C1 segment of cervical spinal cord (tissue), 14 donors: ENCODE measurements at places on chromosomes 7 and 10.

GRCh38 chr7:108127461-108127860 is 2.7 kb downstream of the LAMB4 start:
- DNase-seq = no peak

GRCh38 chr7:114921631-114922025 is 266 bp upstream of the MDFIC start:
- no peak for DNase-seq

- DNase-seq = no peak
These were observed 425.9 kb downstream of the LRMDA start for GRCh38 chr10:75857269-75857846.

DNA sequence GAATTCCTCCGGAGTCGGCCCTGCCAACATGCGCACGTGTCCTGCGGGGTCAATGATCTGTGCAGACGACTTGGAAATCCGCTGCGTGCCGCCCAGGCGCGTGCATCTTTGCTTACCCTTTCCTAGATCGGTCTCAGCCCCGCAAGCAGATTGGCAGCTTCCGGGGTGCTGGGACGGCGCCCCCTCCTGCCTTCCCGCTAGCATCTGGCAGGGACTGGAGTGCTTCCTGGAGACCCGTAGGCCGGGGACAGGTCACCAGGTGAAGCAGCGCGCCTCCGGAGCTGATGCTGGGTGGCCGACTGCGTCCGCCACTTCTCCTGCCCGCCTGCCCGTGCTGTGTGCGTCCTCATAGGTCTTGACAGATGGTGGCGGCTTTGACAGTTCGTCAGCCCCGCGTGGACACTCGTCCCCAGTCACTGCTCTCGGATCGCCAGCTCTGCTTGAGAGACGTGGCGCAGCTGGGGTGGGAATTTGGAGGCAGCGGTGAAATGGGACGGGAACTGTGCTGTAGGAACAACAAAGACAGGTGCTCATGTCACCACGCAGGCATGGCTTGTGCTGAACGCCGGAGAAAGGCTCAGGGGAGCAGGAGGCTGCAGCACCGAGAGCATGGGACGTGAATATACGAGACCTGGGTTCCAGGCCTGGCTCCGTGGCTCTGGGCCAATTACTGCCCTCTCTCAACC is 21.9 kb upstream of the KCNK18 start:
- peak; percentile 7 for DNase-seq

GRCh38 chr7:123639631-123640030 is 16.0 kb upstream of the LMOD2 start:
- DNase-seq = no peak

- no peak for DNase-seq
These were observed 153.0 kb upstream of the RHOBTB1 start for GRCh38 chr10:61097026-61097425.

GRCh38 chr10:42939237-42939636 is 137.6 kb upstream of the RET start:
- no peak for DNase-seq

DNA sequence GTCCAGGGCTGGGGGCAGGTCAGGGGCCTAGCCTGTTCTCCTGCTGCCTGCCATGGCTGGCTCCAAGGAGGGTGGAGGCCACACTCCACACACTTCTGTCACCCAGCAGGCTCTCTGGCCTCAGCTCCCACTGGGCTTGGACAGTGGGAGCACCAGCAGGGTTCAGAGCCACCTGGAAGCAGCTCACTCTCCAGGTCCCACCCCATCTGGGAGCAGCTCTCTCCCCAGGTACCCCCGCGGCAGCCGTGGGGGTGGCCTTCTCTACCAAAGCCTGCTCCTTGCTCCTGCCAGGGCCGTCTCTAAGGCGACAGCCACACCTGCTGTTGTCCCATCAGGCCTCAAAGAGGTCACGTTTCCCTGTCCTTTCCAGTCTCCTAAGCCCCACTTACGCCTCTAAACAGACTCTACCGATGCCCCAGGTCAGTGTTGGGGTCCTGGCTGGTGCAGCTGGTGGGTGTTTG is 142.5 kb upstream of the RET start:
- DNase-seq = no peak

DNA sequence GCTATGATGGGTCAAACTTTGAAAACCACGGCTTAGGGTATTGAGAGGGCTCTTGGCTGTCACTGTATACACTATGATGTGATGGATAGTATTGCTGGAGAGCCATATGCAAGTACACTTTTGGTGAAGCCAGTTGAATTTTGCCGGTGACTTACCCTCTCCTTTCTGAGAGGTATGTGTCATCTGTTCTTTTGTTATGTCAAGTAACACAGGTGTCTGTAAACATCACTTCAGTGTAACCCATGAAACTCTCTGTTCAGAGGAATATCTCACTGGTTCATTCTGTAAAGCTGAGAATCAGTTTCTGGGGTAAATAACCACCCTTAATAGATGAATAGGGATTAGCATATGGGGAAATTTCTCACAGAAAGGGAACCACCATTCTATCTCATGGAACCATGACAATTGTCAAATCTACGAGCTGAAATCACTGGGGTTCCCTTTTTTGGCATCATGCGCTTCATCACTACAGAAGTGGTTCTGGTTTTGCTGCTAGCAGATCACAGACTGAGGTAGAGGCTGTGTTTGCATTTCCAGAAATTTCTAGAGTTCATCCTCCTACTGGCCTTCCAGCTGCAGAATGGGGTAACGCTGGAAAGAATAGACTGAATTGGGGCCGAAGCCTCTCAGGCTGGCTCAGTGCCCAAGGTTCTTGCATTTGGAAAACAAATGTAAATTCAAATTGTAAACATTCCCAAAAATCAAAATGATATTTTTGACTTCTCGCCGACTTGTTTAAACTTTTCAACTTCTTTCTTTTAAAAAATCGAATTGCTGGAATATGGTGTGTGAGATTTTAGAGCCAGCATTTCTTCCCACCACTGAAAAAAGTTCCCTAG is 83.3 kb upstream of the CREB5 start:
- no peak for DNase-seq

- DNase-seq = no peak
These were observed 21.6 kb upstream of the OTUD1 start for GRCh38 chr10:23417254-23417653.

- no peak for DNase-seq
These were observed 53.6 kb upstream of the WNT16 start for GRCh38 chr7:121275204-121275603.

DNA sequence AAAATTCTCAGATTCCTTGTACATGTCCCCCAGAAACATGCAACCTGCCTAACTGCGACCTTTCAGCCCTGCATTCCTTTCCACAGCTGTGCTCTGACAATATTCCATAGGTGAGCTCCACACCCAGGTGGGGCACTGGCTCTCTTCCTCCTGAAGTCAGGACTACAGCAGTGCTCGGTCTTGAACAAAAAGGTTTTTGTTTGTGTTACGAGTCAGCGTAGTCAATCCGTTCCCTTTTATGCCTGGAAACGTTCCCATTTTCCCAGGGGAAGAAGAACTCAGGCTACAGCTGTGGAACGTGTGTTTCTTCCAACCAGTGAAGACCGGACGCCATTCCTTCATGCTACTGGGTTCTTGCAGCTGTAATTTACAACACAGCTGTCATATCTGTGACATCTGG is 52.4 kb upstream of the PFKP start:
- DNase-seq = no peak

- no peak for DNase-seq
These were observed 76.2 kb upstream of the PPP2R2D start for GRCh38 chr10:131824371-131825149.

DNA sequence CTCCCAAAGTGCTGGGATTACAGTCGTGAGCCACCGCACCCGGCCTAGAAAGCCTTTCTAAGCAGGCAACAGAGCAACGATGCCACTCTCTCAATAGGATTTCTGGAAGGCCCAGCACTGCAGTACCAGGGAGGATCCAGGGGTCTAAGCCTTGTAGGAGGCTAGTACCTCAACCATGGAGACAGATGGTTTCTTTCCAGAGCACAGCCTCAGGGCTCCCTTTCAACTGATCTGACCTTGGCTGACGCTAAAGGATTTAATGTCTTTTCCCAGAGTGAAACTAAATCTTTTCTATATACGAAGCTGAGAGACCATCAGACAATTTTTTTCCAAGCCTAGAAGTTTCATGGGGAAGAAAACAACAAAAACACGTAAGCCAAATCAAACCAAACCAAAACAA is 78.0 kb downstream of the WDR11 start:
- no peak for DNase-seq

GRCh38 chr7:115822801-115823200 is 207.8 kb downstream of the TFEC start:
- DNase-seq = no peak

DNA sequence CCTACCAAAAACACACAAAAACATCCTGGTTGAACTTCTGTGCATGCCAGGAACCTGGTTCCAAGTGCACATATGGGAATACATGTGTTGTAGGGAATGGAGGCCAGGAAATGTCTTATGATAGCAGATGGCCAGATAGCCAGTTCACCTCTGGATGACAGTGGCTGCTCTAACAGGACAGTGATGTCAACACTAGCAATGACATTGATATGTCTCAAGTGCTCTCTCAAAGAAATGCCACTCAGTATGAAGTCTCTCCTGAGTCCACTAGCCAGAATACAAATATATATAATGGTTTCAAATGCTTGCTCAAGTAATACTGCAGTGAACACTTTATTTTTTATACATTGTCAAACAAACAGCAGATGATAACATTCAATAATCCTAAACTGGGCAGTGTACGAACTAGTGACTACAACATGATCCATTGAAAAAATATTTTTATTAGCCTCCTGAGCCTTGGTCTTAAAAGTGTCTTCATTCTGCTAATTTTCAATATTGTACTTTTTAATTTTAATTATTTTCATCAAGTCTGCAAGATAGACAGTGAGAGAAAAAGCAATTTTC is 26.0 kb upstream of the PCDH15 start:
- DNase-seq = no peak

DNA sequence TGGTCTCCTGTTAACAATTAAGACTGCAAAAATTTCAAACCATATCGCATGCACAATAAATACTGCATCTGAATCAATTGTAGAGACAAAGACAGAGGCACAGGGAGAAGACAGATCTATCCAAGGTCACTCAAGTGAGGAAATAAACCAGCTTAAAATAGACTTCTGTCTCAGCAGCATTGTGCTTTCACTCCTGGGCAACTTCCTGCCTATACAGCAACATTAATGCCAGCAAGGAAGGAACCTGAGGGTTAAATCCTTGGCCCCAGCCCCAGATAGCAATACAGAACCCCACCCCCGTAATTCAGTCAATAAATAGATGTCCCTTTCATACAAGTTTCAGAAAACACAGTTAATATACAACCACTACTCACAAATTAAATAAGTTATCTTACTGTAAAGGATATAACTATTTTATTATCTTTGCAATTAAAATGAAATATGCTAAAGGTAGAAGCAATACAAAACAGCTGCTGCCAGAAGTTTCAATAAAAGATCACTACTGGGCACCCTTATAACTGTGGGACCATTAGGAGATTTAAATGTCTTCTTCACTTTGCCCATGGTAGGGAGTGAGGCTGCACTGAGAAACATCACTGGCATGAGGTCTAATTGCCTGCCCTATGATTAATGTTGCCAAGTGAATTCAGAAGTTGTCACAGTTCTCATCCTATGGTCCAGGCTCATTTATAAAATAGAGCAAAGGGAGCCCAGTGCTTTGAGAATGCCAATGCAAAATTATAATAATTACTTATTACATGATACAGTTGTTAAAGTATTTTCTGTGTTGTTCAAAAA is 49.4 kb downstream of the CAV1 start:
- DNase-seq = no peak

- no peak for DNase-seq
These were observed 46.3 kb upstream of the SHH start for GRCh38 chr7:155858521-155859061.

- DNase-seq = no peak
These were observed 125.7 kb downstream of the BICC1 start for GRCh38 chr10:58638388-58638787.

- DNase-seq = no peak
These were observed 21.5 kb downstream of the TRRAP start for GRCh38 chr7:98899816-98900215.

GRCh38 chr7:34539003-34539402 is 119.0 kb upstream of the NPSR1 start:
- no peak for DNase-seq
